ENCODE measurements at places on chromosomes 4 and X. TPM values are rescaled to one million over a fixed set of nuclear protein-coding genes. Genes with fewer than 3 reads are reported as not detected.
A peak's percentile ranks its signal among the peaks of the same experiment; 100 is the strongest.

DNA sequence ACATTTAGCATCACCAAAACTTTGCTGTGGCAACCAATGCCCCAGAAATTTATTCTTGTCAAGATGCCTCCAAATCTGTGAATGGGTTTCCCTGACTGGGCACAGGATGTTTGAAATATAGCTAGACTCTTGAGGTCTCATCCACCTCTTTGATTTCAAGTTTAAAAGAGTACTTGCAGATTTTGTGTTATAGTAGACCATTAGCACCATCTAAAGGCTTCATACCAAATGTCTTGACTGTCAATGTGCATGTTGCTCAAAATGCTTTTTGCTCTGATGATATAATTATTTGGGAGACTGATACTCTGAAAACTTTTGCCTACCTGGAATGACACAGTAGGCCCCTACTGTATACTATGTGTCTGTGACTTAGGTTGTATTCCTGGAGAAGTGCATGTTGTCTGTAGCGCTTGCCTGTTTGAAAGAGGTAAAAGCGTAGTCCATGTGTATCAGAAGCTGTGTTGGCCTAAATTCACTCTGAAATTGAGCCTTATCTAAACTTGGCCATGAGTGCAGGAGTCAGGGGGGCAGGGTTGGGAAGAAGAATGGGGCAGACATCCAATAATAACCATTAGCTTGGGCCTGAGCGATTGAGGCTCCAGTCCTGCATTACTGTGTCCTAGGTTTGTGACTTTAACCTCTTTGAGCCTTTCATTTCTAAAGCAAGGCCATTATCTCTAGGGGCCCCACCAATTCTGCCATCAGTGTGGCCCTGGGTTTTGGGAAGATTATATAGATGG, 33.8 kb downstream of the NDP start:
- H3K27me3 ChIP-seq = peaks cover 7% of the 10 kb centered on the region
- no peak overlapping the region for H3K27ac ChIP-seq
- DNase-seq = no peak
- no peaks in the 10 kb centered on the region for H3K4me1 ChIP-seq
- no peaks in the 10 kb centered on the region for H3K36me3 ChIP-seq
- H3K4me3 ChIP-seq = no peak overlapping the region

UNC5C gene
- total RNA-seq = 0.58 TPM

GRCh38 chr4:168766604-168767316, 243.3 kb downstream of the CBR4 start:
- DNase-seq = no peak
- H3K4me3 ChIP-seq = no peak overlapping the region
- H3K4me1 ChIP-seq = peaks cover 27% of the 10 kb centered on the region
- no peaks in the 10 kb centered on the region for H3K36me3 ChIP-seq

ARFIP1 gene
- 35.9 TPM for total RNA-seq

MAP7D3 gene
- total RNA-seq = 13.2 TPM

DNA sequence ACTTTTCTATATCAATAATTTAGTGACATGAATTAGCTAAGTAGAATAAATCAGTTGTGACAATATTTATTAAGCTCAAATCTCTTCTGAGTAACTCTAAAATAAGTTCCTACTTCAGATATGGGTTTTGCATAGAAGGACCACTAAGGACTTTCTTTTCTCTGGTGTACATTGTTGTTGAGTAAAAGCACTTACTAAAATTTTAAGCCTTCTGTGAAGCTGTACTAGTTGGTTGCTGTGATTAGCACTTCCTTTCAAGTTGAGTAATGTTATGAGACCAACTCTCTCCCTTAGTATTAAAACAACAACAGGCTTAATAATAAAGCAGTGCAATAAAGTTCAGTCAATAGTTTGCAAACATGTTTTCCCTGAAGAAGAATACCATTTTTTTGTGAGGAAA, 667.4 kb upstream of the NDST4 start:
- H3K27ac ChIP-seq = no peak overlapping the region
- no peaks in the 10 kb centered on the region for H3K4me1 ChIP-seq
- no peak overlapping the region for H3K4me3 ChIP-seq
- no peaks in the 10 kb centered on the region for H3K36me3 ChIP-seq
- H3K27me3 ChIP-seq = no peaks in the 10 kb centered on the region

DNA sequence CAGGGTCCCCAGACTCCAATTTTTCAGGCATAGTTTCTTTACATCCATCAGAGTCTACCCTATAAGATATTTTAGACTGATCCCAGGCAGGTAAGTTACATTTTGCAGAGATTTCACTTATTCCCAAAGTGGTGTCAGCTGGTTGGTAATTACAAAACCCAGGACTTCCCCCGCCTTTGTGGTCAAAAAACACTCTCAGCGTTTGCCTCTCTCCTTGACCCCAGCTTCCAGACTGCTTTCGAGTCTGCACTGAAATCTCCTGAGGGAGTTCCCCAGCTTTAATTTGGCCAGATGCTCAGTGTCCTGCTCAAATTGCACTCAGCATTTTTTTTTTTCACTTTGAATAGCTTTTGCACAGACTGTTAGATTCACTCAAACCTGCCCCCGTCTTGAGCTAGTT, 11.2 kb upstream of the AMOT start:
- H3K27me3 ChIP-seq = no peaks in the 10 kb centered on the region
- no peaks in the 10 kb centered on the region for H3K36me3 ChIP-seq
- no peak overlapping the region for H3K4me3 ChIP-seq
- no peak for DNase-seq

DNA sequence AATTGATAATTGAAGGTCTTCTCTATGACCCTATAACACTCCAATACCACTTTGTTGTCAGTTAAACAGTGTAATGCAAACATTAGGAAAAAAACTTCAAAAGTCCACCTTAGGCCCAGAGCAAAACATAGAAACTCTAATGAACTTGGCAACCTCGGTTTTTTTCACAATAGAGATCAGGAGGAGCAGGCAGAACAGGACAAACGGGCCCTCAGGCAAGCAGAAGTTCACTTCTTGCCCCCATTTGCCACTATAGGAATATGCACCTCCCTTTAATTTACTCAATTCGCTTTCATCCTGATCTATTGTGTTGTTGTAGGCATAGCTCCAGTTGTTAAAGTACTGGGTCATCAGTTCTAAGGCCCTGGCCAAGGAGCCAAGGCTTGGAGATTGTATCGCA, 18.2 kb downstream of the ACOX3 start:
- no peak overlapping the region for H3K27ac ChIP-seq
- DNase-seq = peak; percentile 49
- no peak overlapping the region for H3K4me3 ChIP-seq
- peaks cover 11% of the 10 kb centered on the region for H3K36me3 ChIP-seq
- peaks cover 7% of the 10 kb centered on the region for H3K4me1 ChIP-seq
- no peaks in the 10 kb centered on the region for H3K27me3 ChIP-seq

ZFP42 gene
- total RNA-seq = not detected

- no peak overlapping the region for H3K27ac ChIP-seq
- no peaks in the 10 kb centered on the region for H3K27me3 ChIP-seq
- peaks cover 8% of the 10 kb centered on the region for H3K4me1 ChIP-seq
- no peak overlapping the region for H3K4me3 ChIP-seq
- no peak for DNase-seq
- H3K36me3 ChIP-seq = peaks cover 11% of the 10 kb centered on the region
Observed at GRCh38 chr4:88418411-88418810, 38.5 kb upstream of the HERC5 start.

DNA sequence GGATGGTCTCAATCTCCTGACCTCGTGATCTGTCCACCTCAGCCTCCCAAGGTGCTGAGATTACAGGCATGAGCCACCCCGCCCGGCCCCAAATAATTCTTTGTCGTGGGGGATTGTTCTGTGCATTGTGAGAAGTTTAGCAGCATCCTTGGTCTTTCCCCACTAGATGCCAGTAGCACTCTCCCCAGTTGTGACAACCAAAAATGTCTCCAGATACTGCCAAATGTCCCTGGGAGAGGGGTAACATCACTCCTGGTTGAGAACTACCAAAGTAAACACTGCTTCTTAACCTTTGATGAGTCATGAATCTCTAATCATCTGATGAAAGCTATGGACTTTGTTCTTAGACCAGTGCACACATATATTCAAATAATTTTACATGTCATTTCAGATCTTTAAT, 90.7 kb upstream of the BRS3 start:
- DNase-seq = peak; percentile 3
- no peak overlapping the region for H3K27ac ChIP-seq
- no peaks in the 10 kb centered on the region for H3K4me1 ChIP-seq
- H3K4me3 ChIP-seq = no peak overlapping the region
- H3K36me3 ChIP-seq = no peaks in the 10 kb centered on the region

Measured in stomach (tissue), 19 donors.